Fibroblast of the aortic adventitia (primary cell): ENCODE measurements at places on chromosomes 13 and 19.

DNA sequence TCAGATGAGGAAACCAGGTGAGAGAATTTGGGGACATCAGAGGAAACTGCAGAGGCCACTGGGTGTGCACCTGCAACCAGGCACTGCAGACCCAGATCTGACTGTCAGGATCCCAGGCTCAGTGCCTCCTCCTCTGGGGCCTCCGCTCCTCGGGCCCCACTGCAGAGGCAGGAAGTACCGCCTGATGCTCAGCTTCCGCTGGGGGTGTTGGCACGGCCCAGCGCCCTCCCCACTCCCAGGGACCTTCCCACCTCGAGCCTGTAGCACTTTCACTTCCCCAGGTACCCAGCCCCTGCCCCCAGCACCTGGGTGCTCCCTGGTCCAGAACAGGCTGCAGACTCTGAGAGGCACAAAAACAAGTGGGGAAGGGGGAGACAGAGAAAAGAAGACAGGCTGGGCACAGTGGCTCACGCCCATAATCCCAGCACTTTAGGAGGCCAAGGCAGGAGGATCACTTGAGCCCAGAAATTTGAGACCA is 1.4 kb upstream of the CD37 start:
- DNase-seq: no peak

GRCh38 chr13:30017880-30018279 is 167.5 kb upstream of the UBL3 start:
- no peak for DNase-seq

GRCh38 chr19:3024870-3025548 is 4.1 kb downstream of the TLE2 start:
- no peak for DNase-seq

- DNase-seq: no peak
Measured at GRCh38 chr13:42788601-42789000, 7.2 kb downstream of the FAM216B start.

DNA sequence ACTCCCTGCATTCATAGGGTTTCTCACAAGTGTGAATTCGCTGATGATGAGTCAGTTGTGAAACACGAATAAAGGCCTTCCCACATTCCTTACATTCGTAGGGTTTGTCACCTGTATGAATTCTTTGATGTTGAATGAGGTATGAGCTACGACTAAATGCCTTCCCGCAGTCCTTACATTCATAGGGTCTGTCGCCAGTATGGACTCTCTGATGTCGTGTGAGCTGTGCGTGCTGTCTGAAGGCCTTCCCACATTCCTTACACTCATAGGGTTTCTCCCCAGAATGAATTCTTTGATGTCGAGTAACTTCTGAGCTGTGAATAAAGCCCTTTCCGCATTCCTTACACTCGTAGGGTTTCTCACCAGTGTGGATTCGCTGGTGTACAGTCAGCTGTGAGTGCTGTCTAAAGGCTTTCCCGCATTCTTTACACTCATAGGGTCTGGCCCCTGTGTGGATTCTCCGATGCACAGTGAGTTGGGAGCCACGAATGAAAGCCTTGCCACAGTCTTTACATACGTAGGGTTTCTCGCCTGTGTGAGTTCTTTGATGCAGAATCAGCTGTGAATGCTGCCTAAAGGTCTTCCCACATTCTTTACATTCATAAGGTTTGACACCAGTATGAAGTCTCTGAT is 30.5 kb upstream of the COX7A1 start:
- no peak for DNase-seq

- no peak for DNase-seq
Measured at GRCh38 chr13:105097521-105097920, 1437.9 kb downstream of the EFNB2 start.
